ENCODE measurements at places on chromosomes 11 and 22.

GRCh38 chr22:28188178-28188879 is 269.3 kb upstream of the PITPNB start:
- DNase-seq, result peak; percentile 9

DNA sequence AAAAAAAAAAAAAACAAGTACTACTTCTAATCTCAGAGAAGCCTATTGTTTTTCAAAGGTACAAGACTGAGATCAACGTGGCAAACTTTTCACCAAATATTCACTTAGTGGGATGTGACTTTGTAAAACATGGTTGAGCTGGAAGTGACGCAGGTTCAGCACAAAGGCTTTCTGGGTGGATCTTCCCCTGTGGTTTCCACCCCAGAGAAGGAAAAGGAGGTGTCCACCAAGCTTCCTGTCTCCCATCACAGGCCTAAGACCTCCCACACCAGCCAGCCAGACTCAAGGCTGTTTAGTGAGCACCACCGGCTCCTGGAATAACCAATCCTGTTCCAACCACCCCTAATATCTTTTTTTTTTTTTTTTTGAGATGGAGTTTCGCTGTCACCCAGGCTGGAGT is 5.7 kb downstream of the TMEM184B start:
- no peak for DNase-seq

GRCh38 chr11:96390488-96390792 is 627 bp downstream of the JRKL start:
- DNase-seq, result no peak

- no peak for DNase-seq
Measured at GRCh38 chr11:12198251-12199222, 88.1 kb downstream of the MICAL2 start.

GRCh38 chr22:31049815-31050420 is 31.2 kb upstream of the SMTN start:
- DNase-seq, result no peak

GRCh38 chr22:22698263-22698750 is 53.9 kb downstream of the GGTLC2 start:
- DNase-seq, result no peak

DNA sequence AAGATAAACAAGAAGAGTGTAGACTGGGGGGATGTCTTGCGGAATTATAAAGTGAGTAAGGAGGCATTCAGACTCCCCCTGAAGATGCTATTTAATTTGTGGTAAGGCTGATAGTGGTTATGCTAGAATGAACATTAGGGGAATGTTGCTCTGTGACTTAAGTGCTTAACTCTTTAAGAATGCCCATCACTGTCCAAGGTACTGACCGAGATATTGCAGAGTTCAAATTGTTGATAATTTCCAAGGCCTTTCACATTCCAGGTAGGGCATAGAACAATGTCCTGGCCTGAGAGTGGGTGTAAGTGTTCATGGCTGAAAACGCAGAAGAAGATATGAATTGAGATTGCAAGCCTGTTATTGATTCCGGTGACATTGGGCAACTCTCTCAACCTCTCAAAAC is 90.3 kb upstream of the SEZ6L start:
- DNase-seq, result peak; percentile 20

GRCh38 chr11:72652873-72653630 is 21.2 kb downstream of the PDE2A start:
- DNase-seq, result no peak

DNA sequence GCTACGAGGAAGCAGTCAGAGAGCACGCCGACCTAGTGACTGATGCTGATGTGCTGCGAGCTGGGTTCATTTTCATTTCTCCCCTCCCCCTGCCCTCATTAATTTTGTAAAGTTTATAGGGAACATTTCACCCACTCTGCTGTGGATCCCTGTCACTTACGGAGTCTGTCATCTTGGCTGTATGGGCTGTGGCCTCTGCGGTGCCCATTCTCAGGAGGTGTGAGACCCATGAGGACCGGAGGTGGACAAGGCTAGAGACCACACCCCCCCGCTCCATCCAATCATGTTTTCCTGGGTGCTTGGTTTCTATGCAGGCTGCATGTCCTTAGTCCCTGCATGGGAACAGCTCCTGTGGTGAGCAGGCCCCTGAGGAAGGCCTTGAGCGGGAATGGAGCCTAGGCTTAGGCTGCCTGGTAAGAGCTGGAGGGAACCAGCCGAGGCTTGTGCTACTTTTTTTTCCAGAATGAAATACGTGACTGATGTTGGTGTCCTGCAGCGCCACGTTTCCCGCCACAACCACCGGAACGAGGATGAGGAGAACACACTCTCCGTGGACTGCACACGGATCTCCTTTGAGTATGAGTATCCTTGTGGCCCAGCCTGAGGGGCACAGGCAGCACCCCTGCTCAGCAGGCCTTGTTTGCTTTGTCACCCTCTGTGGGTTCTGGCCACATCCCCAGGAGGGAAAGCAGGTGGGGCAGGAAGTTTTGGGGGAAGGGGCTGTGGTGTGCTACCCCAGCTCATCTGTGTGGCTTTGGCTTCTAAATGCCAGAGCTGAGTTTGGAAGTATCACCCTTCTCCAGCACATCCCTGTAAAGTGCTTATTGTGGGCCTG is 19.1 kb downstream of the CLDN5 start:
- no peak for DNase-seq

- no peak for DNase-seq
Measured at GRCh38 chr22:22799561-22799960, 88.1 kb upstream of the IGLL5 start.

DNA sequence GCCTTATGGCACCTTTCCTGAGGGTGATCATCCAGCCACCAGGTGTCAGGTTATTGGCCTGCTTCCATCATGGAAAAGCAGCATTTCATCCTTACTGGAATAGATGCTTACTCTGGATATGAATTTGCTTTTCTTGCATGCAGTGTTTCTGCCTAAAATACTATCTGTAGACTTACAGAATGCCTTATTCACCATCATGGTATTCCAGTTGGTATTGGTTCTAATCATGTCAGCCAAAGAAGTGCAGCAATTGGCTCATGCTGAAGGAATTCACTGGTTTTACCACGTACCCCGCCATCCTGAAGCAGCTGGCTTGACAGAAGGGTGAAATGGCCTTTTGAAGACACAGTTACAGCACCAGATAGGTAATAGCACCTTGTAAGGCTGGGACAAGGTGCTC is 194.2 kb downstream of the AASDHPPT start:
- no peak for DNase-seq
